Stimulated activated CD4-positive, alpha-beta T cell treated with anti-CD3 and anti-CD28 coated beads, Interleukin-1b, Interleukin-23, amount 100 ng/mL, for 1 hour (primary cell): ENCODE measurements at places on chromosomes 6 and 20.

GRCh38 chr6:103617642-103618041 lies 1242.1 kb downstream of the HACE1 start:
- DNase-seq, result no peak

- no peak for DNase-seq
Observed at GRCh38 chr20:48538058-48538825, 289.6 kb downstream of the PREX1 start.

GRCh38 chr6:38326837-38327236 lies 312.9 kb downstream of the BTBD9 start:
- no peak for DNase-seq

DNA sequence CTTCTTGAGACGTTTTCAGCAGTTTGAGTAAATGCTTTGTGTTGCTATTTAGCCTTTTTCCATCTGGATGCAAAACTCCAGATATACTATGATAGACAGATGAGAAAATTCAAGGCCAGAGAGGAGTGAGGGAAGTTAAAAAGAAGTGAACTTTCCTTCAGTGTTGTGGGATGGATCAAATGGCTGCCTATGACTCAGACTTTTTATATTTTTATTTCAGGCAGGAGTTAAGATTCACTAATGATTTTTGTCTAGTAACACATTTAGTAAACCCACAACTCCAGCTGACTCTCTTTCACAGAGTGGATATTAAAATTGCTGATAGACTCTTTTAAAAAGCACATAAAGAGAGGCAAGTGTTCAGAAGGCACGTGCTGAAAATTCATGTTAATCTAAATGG lies 23.2 kb upstream of the PTCHD4 start:
- no peak for DNase-seq

DNA sequence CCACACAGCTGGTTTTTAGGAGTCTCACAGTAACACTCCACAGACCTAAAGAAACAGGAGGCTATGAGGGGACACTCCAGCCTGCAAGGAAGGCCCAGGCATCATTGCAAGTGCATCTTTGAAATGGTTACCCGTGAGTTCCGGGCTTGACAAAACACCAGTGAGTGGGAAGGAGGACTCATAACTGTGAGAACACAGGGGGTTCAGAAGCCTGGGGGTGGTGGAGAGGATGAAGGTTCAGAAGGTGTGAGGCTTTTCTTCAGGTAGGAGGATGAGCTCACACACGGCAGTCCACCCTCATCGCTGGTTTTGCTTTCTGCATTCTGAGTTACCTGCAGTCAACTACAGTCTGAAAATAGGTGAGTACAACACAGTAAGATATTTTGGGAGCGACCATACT lies 39.9 kb downstream of the MAP7 start:
- DNase-seq, result no peak

DNA sequence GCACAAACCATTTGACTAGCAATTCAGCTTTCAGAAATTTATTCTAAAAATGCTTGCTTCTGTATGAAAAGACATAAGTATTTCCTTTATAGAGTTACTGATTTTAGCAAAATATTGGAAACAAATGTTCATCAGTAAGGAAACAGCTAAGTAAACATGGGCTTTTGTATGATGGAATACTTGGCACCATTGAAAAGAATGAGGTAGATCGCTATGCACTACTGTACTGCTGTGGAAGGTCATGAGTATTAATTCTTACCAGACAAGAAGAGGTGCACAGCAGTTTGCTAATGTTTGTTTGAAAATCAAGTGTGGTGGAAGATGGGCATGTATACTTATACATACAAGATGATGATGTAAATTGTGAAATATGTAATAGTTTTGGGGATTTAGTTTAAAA lies 73.0 kb downstream of the FARS2 start:
- DNase-seq, result no peak

DNA sequence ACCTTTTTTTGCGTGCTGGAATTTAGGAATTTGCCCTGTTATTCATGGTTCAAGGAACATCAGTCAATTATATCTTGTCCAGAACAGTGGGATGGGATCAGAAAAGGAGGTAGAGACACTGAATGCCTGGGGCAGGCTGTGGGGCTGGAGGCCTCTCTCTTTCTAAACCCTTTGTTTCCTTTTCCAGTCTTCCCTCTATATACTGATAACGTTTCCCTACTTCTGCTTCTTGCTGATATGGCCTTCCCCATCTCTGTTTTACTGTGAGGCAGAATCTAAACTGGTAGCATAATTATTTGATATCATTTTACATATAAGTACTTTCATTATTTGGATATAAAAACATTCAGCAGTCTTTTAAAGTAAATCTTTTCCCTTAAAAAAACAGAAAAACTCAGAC lies 67.5 kb downstream of the DNAH8 start:
- no peak for DNase-seq

- DNase-seq, result no peak
Observed at GRCh38 chr6:36917541-36918193, 31.9 kb downstream of the C6orf89 start.

DNA sequence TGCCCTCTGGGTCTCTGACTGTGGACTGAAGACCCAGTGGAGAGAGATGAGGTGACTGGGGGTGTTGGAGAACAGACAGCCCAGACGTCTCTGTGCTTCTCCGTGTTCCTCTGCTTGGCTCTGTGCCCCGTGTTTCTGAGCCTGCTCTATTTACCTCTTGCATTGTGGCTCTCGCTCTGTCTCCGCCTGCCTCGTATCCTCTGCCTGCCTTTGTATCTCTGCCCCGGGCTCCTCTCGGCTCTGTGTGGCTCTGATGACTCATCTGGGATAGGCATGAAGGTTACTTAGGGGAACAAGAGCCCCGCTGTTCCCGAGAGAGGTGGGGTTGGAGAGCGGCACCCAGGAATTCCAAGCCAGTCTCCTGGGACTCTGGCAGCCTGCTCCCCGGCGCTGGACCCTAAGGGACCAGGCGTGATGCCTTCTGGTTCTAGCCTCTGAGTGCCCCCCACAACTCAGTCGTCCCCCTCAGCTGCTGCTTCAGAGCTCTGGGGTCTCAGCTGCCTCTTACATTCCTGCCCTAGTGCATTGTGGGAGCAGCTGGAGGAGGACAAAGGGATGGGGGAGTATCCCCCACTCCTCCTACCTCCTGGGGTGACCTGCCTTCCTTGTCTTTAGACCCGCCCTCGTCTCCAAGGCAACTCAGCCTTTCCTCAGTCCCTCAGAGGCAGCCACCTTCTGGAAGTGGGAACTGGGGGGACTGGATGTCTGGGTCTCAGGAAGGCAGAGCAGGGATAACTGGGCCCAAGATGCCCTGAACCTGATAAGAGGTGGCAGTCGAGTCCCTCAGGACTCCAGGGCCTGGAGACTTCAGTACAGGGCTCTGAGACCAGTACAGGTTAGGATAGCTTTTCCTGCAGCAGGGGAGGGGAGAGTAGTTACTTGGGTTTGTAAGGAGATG lies 1.9 kb downstream of the DDR1 start:
- DNase-seq, result no peak

- DNase-seq, result no peak
Observed at GRCh38 chr6:4059115-4059777, 19.7 kb downstream of the FAM217A start.

GRCh38 chr6:30548375-30548774 lies 7.9 kb downstream of the GNL1 start:
- no peak for DNase-seq

DNA sequence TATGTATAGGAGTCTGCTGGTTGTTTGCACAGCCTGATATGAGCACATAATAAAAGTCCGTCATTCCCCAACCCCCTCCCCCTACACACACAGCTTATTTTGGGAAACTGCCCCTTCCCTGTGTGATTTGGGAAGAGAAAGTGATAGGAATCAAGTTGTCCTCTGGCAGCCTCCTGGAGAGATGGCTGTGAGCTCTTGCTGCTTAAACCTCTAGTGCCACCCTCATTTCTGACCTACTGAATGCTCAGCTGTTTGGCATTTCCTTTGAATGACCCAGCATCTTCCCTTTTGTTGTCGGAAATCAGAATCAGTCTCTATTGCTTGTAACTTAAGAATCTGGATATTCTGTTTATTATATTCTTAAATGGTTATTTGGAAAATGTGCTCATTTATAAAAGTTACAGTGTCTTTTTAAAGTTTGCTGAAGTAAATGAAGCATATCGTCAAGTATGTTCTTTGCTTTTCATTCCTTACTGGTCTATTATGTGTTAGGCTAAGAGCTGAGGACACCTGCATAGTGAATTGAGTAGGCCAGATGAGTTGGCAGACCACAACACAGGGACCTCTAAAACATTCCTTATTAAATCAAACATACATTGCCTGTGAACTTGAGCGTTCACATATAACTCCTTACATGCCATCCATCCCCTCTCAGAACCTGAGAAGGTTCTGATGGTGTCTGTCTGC lies 5.5 kb downstream of the RWDD2A start:
- DNase-seq, result no peak

DNA sequence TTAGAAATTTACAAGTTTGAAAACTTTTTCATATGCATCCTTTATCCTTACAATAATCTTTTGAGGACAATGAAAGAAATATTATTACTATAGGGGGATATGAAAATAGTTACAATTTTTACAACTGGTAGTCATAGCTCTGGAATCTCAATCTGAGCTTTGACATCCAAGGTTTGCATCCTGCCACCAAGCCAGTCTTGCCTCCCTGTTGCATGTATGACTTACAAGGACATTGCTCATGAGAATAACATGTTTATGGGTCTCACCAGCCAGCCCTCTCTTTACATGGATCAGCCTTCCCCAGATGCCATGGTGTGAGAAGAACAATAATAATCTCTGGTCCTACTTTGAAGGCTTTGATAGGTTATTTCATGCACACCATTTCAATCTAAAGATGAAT lies 67.5 kb downstream of the THEMIS start:
- no peak for DNase-seq

GRCh38 chr20:21677261-21677660 lies 28.2 kb upstream of the PAX1 start:
- DNase-seq, result no peak
